ENCODE measurements at places on chromosomes 1 and 21. TPM values are rescaled to one million over a fixed set of nuclear protein-coding genes. Genes with fewer than 3 reads are reported as not detected.

DNA sequence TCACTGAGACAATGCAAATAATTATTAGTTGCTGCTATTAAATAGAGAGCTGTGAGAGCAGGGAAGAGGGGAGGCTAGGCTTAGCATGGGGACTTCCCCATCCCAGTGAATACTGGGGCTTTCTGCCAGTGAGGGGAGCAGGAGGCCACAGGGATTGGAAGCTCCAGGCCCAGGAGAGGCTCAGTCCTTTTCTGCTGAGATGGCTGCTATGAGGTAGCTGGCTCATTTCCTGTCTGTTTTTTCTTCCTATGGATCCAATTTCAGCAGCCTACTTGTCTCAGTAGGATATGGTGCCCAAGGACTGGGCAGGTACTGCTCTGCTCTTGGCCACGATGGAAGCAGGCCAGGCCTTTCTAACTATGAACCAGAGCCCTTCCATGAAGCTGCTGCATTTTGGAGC is 10.0 kb downstream of the STMN1 start:
- DNase-seq: peak; percentile 48

- DNase-seq: no peak
Measured at GRCh38 chr1:99331083-99331482, 66.8 kb downstream of the PLPPR4 start.

DNA sequence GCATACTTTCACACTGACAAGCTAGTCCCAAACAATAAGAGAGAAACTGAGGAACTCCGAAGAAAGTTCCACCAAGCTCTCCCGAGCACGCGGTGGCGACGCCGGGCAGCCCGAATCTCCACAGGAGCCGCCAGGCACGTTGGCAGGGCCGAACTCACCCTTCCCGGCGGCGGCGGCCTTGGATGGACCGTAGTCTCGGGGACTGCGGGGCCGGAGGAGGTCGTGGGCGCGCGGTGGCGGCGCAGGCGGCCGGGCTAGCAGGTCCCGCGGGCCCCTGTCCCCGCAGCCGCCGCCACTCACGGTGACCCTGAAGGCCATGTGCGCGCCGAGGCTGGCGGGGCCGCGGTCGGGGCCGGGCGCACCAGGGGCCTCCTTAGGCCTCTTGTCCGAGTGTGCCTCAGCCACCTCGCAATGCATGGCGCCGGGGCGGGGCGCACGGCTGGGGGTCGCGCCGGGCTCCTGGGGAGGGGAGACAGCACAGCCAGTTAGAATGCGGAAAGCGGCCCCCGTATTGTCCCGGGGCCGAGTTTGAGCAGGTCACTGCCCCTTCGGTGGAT is 1.2 kb downstream of the GLIS1 start:
- peak; percentile 28 for DNase-seq

DNA sequence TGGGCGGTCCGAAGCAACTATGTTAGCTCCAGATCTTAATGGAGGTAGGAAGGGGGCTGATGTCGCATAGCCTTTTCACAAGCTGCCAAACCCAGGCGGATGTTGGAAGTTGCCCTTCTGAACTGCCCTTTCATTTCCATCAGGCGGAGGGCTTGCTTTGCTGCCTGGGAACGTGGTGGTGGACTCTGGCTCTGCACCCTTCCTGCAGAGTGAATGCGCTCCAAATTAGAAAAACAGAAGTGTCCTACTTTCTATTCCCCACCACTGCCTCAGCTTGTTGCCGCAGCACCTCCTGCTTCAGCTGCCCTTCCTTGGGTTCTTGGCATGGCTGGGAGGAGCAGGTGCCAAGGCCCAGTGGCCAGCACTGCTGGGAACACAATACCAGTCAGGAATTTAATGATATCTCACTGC is 60.6 kb downstream of the AK4 start:
- no peak for DNase-seq

DNA sequence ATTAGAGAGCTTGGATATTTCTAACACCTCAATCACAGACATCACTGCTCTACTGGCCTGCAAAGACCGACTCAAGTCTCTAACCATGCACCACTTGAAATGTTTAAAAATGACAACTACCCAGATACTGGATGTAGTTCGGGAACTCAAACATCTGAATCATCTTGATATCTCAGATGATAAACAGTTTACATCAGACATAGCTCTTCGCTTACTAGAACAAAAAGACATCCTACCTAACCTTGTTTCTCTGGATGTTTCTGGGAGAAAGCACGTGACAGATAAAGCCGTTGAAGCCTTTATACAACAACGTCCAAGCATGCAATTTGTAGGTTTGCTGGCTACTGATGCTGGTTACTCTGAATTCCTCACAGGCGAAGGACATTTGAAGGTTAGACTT is 45.1 kb downstream of the ZYG11B start:
- no peak for DNase-seq

- DNase-seq: peak; percentile 72
Measured at GRCh38 chr21:34367320-34367935, 3.6 kb downstream of the KCNE2 start.

DNA sequence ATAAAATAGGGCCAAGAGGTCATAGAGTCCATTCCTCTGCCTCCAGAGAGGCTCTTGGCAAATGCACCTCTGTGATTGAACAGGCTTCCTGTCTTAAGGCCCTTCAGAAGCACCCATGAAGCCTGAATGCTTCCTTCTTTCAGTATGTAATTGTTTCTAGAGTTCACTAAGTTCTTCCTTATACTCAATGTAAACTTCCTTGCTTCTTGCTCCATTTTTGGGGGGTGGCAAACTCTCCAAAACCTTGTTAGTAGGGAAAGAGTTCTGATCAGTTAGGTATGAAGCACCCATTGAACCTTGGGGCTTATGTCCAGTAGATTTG is 102.3 kb upstream of the LPGAT1 start:
- DNase-seq: no peak

DNA sequence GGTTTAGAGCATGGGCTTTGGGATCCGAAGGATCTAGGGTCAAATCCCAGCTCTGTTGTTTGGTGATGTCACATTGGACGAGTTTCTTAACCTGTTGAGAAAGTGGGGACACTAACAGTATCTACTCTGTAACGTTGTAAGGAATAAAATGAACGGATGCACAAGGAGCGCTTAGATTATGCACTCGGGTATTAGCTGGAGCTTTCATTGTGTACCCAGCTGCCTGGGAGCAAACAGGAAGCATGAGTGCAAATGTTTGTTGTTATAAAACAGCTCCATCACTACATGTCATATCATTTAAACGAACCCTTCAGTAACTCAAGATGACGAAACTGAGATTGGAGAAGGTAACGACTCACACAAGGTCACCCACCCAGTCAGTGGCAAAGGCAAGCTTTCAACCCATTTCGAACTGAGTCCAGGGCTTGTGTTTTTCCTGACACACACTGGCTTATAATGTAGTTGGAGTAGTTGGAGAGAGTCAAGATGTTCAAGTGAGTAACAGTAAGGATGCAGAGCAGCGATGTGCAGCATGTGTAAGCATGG is 16.2 kb upstream of the SLC6A17 start:
- DNase-seq: peak; percentile 37

GRCh38 chr1:204211046-204211445 is 2.7 kb downstream of the GOLT1A start:
- DNase-seq: no peak

DNA sequence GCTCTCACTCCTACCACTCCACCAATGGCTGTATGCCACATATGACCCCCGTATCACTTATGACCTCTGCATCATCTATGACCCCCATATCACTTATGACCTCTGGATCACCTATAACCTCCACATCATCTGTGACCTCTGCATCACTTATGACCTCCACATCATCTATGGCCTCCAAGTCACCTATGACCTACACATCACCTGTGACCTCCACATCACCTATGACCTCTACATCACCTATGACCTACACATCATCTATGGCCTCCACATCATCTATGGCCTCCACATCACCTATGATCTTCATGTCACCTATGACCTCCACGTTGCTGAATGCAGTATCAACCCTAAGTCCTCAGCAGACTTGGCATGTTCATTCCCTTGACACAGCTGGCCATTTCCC is 271.2 kb downstream of the MATN1 start:
- no peak for DNase-seq

DNA sequence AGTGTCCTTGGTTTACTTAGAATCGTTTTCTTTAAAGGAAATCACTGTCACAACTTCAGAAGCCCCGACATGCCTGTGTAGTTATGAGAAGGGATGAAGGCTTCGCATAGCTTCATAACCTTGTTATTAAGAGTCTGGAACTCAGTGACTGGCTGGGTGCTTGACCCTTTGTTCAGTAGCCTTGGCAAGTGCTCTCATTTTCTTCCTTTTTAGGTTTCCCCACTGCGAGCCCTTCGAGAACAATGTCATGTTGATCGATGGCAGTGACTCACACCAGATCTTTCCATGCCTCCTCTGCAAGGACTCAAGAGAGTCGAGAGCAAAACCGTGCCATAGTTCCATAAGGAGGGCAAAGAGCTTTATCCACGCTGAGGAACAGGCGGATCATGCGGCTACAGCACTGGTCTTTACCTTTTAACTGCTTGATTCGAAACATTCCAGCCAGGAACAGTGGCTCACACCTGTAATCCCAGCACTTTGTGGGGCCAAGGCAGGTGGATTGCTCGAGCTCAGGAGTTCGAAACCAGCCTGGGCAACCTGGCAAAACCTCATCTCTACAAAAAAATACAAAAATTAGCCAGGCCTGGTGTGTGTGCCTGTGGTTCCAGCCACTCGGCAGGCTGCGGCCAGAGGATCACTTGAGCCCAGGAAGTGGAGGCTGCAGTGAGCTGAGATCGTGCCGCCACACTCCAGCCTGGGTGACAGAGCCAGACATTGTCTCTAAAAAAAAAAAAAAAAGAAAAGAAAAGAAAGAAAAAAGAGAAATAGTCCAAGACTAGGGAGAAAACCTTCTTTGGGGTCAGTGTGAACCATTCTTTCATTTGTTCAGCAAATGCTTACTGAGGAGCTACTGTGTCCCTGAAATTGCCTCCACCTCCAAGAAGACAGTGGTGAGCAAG is 95.4 kb upstream of the ERRFI1 start:
- DNase-seq: peak; percentile 95

Gene OR2M5
- not detected for total RNA-seq

Gene TRIM58
- 0.17 TPM for total RNA-seq

DNA sequence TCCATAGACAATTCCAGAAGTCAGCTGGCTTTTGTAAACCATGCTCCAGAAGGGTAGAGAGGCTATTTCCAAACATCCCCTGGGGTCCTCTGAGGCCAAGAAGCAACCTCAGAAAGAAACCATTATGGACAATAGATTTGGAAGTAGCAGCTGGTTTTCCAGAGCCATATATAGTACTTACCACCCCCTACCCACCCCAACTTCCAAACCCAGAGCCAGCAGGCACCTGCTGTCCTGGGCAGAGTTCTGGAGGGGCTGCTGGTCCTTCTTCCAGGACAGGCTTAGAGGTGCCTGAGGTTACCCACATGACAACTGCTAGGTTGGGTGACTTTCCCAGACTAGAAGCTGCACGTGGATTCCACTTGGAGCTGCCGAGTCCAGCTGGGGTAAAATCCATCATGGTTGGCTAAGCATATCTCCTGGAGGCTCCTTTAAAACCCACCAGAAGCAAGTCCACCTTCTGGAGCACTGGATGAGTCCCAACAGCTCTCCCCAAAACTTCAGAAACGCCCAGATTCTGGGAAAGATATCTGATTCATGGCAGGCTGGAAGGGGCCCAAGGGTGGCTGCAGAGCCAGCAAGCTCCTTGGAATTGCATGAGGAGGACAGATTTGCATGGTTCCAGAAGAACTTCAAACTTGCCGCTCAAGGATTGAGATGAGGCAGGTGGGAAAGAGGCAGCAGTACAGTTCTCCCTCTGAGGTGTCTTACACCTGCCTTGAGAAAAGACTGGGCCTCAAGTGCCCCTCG is 5.8 kb downstream of the MYCL start:
- DNase-seq: no peak

Gene CCDC17
- total RNA-seq: 1.2 TPM

GRCh38 chr1:17251701-17252376 is 2.9 kb downstream of the PADI3 start:
- DNase-seq: peak; percentile 41

DNA sequence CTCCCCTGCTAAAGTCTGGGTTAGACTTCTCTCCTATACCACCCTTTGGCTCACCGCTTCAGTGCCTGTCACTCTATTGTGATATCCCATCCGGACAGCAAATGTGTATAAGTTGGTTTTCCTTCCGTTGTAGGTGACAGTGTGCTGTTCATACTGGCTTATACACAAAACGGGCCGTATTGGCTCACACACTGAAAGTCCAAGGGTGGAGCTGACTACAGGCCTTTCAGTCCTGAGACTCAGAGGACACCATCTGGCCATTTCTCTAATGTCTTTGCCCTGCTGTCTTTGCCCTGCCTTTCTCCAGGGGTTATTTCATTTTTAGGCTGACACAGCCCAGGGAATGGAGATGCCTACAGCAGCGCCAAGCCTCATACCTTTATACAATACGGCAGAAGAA is 90.7 kb downstream of the URB2 start:
- DNase-seq: no peak

- no peak for DNase-seq
Measured at GRCh38 chr1:125087247-125087646, 3902.5 kb downstream of the SRGAP2C start.

Gene FCRL4
- total RNA-seq: not detected

Gene LCE1E
- not detected for total RNA-seq

GRCh38 chr1:241560146-241560848 is 28.1 kb downstream of the KMO start:
- DNase-seq: no peak

GRCh38 chr1:62588000-62588399 is 9.3 kb upstream of the ANGPTL3 start:
- DNase-seq: no peak

DNA sequence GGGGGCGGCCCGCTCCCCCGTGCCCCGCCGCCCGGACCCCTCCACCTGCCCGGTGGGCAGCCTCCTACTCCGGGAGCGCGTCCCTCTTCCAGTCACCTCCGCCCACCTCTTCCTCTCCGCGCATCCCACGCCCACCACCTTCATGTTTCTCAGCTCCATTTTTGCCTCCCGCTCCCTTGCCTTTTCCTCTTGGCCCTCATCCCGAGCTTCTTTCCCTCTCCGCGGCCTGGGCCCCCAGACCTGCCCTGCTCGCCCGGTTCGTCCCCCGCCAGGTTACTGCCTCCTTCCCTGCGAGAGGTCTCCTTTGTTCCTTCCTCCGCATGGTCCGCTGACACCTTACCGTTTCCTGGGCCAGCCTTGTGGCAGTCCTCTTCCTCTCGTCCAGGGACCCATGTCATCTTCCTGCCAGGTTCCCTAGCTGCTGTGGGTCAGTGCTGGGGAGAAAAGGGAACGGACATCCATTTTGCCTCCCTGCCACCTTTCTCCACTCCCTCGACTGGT is 563 bp downstream of the QSOX1 start:
- DNase-seq: peak; percentile 39

DNA sequence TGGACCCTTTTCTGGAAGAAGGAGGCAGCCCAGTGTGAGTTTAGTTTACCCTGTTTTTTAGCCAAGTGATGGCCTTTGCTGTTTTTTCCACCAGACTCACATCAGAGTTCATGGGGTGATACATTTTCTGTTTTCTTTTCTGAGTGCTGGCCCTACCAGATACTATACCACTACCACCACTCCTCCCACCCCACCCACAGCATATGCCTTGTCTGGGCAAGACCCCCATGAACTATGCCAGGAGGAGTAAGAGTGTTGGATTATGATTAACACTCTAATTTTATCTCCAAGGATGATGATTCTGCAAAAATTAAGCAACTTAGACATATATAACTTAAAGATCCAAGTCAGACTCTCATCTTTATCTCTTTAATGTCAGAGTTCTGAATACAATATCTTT is 26.1 kb downstream of the FABP3 start:
- DNase-seq: no peak

GRCh38 chr1:21383785-21384401 is 56.0 kb upstream of the NBPF3 start:
- no peak for DNase-seq

Data from dermis blood vessel endothelial cell (primary cell).